ENCODE measurements at places on chromosomes 4 and X.

DNA sequence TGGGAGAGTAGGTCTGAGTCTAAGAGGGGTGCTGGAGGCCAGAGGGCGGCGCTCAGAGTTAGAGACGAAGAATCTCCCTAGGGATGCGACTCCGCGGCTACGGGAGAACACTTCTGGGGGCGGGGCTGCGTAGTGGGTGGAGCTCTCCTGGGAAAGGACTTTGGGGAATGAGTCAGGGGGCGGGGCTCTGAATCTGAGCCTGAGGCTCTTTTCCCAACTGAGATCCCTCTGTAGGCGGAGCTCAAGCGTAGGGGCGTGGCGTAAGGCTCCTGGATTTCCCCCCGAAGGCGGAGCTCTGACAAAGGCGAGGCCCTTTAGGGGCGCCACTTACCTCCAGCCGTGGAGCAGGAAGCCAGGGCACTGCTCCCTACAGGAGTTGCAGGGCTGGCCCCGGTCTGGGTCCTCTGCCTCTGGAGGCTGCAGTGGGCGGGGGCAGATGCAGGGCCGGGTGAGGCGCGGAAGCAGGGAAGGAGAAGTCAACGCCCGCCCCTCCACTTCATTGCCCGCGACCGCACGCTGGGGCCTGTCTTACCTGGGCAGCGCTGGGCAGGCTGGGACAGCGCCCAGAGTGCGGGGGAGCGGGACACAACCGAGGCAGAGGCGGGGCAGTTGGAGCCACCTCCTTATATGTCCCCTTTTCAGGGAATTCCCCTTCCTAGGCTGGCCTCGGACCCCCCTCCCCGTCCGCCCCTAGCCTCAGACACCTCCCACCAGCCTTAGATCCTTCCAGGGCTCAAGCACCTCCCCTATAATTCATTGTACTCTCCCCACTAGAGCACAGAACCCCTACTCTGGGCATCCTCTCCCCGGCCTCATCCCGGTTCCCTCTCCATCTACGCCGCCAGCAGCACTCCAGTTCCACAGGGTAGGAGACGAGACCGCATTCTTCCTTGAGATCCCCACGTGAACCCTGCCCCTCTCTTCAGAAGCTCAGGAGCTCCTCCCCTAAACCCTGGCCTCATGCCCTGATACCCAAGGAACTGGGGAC is 1.6 kb downstream of the PRICKLE3 start:
- DNase-seq = peak; percentile 63

DNA sequence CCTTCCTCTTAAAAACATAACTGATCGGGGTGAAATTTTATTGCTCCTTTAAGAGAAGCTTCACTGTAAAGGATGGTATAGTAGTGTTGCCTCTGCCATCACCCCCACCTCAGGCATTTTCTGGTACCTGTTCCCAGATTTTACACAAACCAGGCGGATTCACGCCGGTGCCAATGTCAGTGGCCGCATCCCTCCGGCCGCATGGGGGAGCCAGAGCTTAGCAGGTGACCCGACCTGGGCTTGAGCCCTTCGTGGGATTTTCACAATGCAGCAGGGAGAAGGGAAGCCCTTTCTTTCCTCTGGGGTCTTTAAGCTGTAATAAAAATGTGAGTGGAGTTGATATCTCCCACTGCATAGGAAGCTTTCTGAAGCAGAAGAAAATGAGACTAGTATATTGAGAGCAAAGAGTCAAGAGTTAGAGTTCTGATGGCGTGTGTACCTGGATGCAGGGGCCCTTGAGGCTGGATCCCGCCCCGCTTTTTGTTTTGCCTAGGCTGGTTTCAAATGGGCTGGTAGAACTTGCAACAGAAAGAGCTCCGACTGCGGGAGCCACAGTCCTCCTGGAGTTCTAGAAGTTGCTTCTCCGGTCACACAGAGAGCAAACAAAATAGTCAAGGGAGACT is 59.4 kb downstream of the POLR2B start:
- peak; percentile 71 for DNase-seq

DNA sequence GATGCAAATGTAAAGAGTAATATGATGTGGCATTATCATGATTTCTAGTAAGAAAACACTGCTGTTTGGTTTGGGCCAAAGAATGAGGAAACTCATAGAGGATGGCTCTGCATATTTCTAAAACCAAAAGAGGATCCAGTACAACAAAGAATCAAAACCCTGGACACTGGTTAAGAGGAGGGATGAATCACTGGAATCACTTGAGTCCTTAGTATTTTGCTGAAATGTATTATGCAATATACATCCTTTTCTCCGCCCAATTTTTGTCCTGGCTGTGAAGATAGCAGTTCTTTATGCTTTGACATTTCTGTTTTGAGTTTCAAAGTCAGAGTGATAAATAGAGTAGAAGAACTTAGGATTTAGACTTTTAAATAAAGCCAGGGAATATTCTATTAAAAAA is 345.9 kb downstream of the PACRGL start:
- DNase-seq = no peak

- DNase-seq = no peak
Measured at GRCh38 chr4:7367864-7368277, 66.9 kb downstream of the PSAPL1 start.

GRCh38 chrX:136711147-136711546 is 63.2 kb downstream of the CD40LG start:
- DNase-seq = no peak

- DNase-seq = no peak
Measured at GRCh38 chr4:762211-763190, 56.9 kb downstream of the PCGF3 start.

DNA sequence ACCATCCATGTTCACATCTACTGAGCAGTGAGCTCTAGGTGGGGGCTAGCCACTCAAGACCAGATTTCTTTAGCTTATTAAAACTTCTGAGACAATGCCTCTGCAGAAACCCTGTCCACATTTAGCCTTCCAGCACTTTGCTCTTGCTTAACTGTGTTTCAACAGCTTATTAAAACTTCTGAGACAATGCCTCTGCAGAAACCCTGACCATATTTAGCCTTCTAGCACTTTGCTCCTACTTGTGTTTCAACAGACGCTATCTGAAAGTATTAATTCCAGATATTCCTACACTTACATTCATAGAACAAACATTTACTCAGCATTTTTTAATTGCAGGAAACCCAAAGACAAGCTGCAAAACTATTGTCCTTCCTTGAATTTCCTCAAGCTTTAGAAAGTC is 91.9 kb downstream of the SEL1L3 start:
- DNase-seq = no peak

DNA sequence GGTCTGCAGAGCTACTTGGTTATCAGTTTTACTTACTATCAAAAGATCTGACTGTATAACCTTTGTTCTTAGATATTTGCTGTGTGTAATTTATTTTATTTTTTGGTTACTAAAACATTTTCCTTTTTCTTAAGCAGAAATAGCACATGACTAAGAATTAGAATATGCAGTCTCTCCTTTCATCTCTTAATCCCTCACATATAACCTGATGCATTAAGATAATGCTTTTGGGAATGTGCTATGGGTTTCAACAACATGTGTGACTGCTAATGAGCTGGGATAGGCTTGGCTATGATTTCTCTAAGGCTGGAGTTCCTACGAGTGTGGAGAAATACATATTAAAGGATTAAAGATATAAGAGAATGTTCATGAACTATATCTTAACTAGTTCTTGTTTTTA is 41.5 kb downstream of the SHROOM3 start:
- DNase-seq = no peak

DNA sequence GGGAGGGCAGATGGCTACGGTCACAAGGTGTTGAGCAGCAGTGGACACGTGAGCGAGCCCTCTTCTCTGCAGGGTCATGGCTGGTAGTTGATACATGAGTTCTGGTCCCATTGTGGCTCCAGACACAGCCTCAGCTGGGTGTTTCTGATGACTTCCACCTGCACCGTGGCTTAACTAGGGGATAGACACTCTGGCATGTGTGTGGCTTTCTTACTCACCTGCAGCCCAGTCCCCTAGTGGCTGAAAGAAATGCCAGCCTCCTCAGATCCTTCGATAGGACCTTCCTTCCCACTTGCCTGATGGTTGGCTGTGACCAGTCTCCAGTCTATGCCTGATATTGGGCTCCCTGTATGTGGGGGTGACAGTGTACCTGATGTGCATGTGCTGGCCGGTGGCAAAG is 5.0 kb downstream of the GPR78 start:
- no peak for DNase-seq

DNA sequence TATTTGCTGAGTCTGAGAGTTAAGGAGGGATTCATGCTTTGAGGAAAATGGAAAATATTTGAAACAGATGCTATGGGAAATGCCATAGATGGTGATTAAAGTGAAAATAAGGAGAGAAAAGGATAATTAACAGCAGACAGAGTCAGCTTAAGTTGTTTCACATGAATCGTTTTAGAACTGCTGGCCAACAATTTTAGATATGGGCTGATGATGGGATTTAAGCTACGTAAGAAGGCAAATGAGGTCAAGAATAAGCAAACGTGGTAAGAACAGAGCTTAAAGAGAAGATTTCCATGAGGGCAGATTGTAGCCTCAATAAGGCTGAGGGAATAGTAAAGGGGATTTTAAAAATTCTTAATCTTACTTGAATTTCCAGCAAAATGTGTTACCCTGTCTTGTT is 77.9 kb downstream of the MFAP3L start:
- no peak for DNase-seq

GRCh38 chrX:56278692-56279091 is 46.5 kb downstream of the KLF8 start:
- DNase-seq = no peak

- no peak for DNase-seq
Measured at GRCh38 chr4:25484243-25484721, 107.2 kb downstream of the ANAPC4 start.

GRCh38 chr4:85084371-85085094 is 118.0 kb upstream of the WDFY3 start:
- no peak for DNase-seq

DNA sequence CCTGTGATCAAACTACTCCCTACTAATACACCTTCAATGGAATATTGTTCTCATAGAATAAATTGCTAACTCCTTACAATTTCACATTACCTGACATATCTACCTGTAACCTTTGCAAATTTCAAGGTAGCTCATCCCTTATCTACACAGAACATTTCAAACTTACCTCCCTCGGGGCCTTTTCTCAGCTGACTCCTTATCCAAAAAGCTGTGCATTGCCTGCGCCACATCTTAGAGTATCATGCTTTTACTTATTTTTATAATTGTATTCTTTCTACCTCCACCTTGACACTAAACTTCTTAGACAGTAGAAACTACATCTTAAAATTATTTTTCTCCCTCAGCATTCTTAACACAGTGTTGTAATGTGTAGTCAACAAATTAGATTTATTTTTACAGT is 198.5 kb downstream of the FBXO8 start:
- no peak for DNase-seq

DNA sequence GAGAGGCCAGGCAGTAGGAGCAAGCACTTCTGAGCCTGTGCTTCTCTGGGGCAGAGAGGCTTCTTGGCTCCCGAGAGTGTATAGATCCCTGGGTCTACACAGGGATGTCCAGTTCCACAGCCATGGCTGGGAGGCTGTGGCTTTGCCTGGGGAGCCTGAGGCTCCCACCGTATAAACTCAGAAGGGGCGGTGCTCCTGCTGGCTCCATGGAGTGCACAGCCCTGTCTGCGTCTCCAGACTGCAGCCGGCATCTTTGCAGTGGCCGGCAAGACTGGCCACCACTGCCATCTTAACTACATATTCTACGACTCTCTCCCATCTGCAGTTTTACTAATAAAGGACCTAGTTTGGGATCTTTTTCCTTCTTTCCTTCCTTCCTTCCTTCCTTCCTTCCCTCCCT is 1253.8 kb downstream of the C4orf33 start:
- DNase-seq = no peak

DNA sequence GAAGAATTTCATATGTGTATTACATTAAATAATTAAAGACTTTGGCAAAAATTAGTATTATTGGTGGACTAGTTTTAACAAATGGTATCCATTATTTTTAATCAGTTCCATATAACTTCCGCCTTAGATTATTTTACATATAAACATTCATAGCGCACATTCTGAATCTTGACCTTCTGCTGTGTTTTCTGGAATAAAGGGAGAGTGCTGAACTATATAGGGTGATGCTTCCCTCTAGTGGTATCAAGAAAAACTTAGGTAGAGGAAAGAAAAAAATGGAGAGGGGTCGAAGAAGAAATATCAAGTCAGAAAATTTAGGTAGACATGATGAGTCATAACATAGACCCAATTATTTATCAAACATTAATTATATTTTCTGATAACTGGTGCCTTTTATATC is 155.6 kb upstream of the PACRGL start:
- no peak for DNase-seq

- DNase-seq = no peak
Measured at GRCh38 chr4:128676095-128676494, 133.4 kb upstream of the JADE1 start.

DNA sequence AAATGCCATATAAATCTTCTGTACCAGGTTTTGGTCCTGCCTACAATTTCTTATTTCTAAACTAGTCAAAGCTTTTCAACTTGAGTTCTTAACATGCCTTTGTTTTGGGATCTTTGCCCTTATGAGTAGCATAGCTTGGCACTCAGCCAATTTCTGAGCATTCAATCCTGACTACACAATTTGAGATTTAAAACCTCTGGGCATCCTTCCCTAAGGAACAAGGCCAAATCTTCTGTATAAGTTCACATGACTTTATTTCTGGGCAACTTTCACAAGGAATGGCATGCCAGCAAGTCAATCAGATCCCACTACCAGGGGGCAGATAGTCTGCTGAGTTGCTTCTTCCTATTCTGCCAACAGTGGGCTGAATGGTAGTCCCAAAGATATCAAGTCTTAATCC is 254.2 kb downstream of the ADAMTS3 start:
- DNase-seq = no peak

DNA sequence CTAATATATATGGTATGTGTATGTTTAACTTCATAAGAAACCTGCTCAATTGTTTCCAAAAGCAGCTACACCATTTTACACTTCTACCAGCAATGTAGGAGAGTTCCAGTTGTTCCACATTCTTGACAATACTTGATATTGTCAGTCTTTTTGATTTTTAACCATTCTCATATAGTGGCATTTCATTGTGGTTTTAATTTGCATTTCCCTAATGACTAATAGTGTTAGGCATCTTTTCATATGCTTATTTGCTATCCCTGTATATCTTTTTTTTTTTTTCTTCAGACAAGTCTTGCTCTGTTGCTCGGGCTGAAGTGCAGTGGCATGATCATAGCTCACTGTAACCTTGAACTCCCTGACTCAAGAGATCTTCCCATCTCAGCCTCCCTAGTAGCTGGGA is 58.2 kb upstream of the TRIM2 start:
- no peak for DNase-seq

DNA sequence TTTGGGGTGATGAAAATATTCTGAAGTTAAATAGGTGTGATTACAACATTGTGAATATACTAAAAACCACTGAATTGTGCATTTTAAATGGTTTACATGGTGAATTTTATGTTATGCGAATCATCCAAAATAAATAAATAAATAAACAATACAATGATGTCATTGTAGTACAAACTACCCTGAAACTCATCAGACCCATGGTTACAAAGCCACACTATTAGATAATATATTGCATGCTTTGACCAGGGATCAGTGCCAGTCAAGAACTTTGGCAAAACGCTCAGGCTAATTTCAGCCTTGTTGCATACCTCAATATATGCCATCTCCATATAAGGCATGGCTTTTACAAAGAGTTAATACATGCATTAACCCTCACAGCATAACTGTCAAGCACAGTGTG is 45.5 kb upstream of the XIAP start:
- no peak for DNase-seq
